HCT116 (cell line): ENCODE measurements at places on chromosomes 3 and 15. TPM values are rescaled to one million over a fixed set of nuclear protein-coding genes. Genes with fewer than 3 reads are reported as not detected.
A peak's percentile ranks its signal among the peaks of the same experiment; 100 is the strongest.

TNNC1 gene
- total RNA-seq: 2.2 TPM

DOCK3 gene
- 4.2 TPM for total RNA-seq

DENND4A gene
- 9.1 TPM for total RNA-seq

FGF12 gene
- 0.07 TPM for total RNA-seq

KLHL6 gene
- total RNA-seq: 0.15 TPM

SOX14 gene
- total RNA-seq: not detected

DPH3 gene
- total RNA-seq: 13.8 TPM

GRCh38 chr3:123449102-123449996, 459 bp upstream of the ADCY5 start:
- no peak for DNase-seq

- no peak for DNase-seq
Measured at GRCh38 chr3:10889206-10889960, 73.4 kb downstream of the SLC6A11 start.

DNA sequence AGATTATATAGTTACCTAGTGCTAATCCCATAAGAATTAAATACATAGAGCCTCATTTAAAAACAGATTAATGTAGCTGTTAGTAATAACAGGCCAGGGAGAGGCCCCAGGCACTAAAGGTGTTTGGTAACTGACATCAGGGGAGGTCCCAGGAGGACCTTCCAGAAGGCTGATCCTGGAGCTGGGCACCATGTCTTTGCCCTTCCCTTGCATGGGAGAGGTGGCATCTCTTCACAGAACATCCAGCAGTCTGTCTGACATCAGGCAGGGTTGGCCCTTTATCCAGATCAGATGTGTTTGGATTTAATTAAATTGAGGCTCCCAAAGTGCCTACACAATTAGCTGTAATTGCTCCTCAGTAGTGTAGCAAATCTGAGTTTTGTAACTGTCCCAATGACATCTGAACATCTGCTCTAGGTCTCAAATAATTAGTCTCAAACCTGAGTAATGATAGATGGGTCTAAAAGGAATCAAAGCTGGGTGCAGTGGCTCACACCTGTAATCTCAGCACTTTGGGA, 53.0 kb downstream of the RLBP1 start:
- DNase-seq: no peak

GRCh38 chr15:91824256-91824655, 29.3 kb upstream of the SLCO3A1 start:
- DNase-seq: no peak

GRCh38 chr3:136546720-136547119, 205.5 kb downstream of the STAG1 start:
- DNase-seq: peak; percentile 10

- no peak for DNase-seq
Measured at GRCh38 chr15:80404057-80404760, at the start of gene ARNT2. Gene ARNT2, plus strand, starts transcription at chr15:80404382. Its CDS starts 134 bp downstream, at chr15:80404516.

DNA sequence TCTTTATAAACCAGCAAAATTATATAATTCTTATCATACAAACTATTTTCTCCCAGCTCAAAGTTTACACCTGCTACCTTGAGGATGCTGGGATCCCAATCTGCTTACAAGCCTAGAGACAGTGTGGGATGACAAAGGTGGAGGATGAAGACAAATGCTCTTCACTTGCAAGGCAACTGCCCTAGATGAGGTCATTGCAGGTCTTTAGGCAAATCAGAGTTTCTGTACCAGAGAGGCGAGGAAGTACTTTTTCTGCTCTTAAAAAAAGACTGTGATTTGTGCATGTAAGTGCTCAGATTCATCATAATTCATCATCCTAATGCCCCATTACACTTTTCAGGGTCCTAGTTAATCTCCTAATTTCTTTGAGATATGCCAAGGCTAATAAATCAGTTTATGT, 376.1 kb downstream of the ZPLD1 start:
- no peak for DNase-seq

DNA sequence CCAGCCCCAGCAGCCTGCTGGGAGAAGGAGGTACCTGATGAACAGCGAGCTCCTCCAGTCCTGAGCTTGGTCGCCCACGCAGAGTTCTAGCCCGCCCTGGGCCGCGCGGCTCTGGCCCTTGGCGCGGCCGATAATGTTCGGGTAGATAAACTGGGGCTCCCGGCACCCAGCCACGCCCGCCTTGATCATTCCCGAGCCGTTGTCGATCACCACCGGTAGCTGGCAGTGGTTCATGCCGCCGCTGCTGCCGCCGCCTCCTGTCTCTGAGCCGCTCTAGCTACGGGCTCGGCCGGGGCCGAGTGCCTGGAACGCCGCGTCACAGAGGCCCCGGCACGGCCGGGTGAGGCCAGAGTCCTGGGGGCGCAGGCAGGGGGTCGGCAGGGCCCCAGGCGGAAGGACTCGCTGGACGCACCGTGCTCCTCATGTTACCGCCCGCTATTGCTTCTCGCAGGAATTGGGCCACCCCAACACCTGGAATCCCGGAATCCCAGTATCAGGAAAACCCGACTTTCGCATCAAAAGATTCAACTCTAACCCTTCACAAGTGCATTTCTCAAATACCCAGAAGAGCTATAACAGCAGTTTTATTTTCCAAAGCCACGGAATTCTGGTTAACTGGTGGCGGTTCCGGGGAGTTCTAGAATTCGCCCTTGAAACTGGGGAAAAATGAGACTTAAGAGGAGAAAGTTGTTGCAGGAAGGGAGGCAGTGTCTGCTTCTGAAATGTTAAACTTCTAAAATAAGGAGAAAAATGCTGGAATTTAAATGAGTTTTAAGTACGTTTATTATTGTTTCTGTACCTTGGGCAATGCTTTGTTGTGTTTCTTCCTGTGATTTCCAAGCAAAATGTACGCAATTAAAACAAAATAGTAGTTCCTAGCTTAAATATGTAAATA, at the start of gene ACTRT3:
Gene ACTRT3, minus strand, starts transcription at position 275 of the 895 bp plus-strand sequence. Its CDS starts 41 bp downstream, at position 234.
- peak; percentile 35 for DNase-seq

DNA sequence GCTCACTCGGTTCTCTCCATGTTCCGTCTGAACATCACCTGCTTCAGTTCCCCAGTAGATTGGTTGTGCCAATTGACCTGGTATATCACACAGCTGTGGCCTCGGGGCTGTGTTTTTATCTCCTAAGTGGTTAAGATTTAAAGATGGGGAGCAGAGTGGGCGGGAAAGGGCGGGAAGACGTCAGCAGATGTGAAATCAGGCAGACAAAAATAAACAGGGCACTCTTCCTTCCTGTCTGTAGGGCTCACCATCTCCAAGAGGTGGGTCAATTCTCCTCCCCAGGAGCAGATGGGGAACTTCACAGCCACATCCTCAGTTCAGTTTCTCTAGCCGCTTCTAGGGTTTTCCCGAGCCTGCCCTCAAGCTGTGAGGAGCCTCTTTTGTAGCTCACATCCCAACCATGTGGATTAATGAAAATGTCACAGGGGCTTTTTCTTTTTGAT, 26.8 kb upstream of the LIMD1 start:
- DNase-seq: no peak

GRCh38 chr15:49731187-49732099, 110.6 kb downstream of the DTWD1 start:
- no peak for DNase-seq

GRCh38 chr3:79040091-79040490, 727.7 kb downstream of the ROBO1 start:
- no peak for DNase-seq

DNA sequence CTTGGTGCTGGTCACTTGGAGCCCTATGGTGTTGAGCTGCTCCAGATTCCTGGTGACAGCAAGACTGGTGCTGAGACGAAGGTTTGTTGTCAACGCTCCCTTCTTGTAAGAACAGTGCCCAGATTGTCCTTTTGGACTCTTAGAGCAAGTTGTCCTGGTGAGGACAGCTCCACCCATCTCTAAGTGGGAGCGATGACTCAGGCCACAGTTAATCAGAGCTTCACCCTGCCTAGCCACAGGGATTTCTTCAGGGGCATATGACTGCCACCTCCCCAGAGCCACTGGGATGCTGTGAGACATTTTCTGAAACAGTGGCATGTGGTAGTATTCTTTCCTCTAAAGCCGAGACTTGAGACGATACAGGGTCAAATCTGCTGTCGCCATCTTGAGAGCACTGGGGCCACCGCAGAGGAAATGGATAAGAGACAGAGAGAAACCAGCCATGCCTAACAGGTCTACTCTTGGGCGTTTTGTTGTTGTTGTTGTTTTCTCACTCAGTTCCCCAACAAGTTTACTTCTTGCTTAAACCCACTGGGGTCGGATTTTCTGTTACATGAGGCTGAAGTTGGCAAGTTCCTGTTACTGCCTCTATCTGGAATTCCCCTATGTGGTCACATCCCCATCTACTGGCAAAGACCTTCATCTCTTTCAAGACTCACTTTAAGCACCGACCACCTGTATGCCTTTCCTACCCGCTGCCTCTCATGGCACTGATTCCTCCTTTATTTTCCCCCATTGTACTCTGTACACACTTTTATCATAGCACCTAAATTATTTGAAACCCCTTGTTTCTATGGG, 16.0 kb upstream of the PCOLCE2 start:
- DNase-seq: no peak

- no peak for DNase-seq
Measured at GRCh38 chr3:149990423-149990948, 19.8 kb upstream of the PFN2 start.

GRCh38 chr15:38849046-38849445, 284.4 kb upstream of the RASGRP1 start:
- no peak for DNase-seq

DNA sequence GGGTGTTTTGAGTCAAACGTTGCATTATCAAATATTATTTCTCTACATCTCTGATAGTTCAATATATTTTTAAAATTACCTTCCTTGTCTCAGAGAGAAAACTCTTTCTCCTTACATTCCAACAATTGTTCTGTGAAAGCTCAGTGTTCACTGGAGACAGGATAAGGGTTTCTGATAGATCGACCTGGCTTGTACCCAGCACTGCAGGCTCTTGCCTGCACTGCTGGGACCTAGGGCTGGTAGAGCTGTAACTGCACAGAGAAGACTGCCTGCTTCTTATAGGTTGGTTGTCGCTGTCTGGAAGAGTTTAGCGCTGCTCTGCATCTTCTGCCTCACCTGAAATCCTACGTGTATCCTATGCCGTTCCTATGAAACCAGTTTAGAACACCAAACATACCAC, 249.9 kb upstream of the LRTM1 start:
- DNase-seq: no peak

- DNase-seq: no peak
Measured at GRCh38 chr3:49013738-49014660, 4.4 kb downstream of the DALRD3 start.

GRCh38 chr3:153138276-153139210, 23.5 kb upstream of the RAP2B start:
- peak; percentile 90 for DNase-seq

GRCh38 chr3:4850211-4850927, 128.9 kb upstream of the BHLHE40 start:
- no peak for DNase-seq

GRCh38 chr3:171183042-171183441, 156.5 kb upstream of the SLC2A2 start:
- no peak for DNase-seq
